Naive thymus-derived CD8-positive, alpha-beta T cell (primary cell): ENCODE measurements at places on chromosomes 13 and 19.

- DNase-seq = no peak
Observed at GRCh38 chr13:112714376-112715174, 24.7 kb downstream of the ATP11A start.

GRCh38 chr19:8826371-8826770 is 5.7 kb downstream of the ZNF558 start:
- DNase-seq = no peak

GRCh38 chr19:58002384-58003173 is at the start of gene ZNF606:
Gene ZNF606 (minus strand): TSS chr19:58002820. CDS start chr19:58001319, 1,501 bp downstream.
- peak; percentile 83 for DNase-seq

DNA sequence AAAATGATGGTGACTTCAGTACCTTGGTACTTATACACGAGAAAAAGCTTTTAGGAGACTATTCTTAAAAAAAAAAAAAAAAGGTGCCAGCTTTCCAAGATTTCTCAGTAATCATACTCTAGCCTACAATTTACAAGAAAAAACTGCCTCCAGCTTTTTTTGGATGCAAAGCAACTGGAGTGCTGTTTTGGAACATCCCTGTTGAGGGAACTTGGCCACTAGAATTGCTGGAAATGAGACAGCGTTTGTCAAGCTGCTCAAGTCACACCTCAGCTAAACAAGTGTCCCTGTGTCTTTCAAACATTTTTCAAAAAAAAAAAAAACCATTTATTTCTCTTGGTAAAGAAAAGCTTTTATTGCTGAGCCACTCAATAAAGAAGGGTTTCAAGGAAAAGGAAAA is 413.1 kb upstream of the ARGLU1 start:
- no peak for DNase-seq

DNA sequence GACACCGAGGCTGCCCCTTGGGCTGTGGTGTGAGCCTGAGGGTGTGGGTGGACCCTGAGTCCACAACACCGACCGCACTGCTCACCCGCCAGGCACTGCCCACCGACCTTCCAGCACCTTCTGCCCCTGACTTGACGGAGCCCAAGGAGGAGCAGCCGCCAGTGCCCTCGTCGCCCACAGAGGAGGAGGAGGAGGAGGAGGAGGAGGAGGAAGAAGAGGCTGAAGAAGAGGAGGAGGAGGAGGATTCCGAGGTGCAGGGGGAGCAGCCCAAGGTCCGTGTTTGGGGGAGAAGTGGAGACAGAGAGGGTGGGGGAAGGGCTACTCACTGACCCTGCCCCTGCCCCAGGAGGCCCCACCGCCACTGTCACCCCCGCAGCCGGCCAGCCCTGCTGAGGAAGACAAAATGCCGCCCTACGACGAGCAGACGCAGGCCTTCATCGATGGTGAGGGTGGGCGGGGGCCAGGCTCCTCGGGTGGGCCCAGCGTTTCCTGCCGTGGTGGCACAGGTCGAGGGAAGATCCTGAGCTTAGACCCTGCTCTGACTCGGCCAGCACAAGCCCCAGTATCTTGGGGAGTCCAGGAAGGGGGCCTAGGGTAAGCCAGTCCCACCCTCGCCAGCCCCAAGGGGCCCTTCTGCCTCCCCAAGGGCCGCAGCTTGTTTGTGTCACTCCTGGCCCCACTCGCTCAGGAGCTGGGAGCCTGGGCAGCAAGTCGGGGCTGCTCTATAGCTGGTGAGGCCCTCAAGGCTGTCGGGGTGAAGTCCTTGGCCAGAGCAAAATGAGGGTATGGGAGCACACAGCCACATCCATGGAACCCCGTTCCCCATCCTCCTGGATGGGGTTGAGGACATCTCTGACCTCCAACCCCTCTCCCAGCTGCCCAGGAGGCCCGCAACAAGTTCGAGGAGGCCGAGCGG is 12.2 kb downstream of the PRKCSH start:
- DNase-seq = no peak

GRCh38 chr19:13784731-13785452 is 10.4 kb upstream of the ZSWIM4 start:
- DNase-seq = peak; percentile 70
